ENCODE measurements at places on chromosomes 12 and 14.

- DNase-seq: no peak
These were observed 85.7 kb downstream of the PPP2R5E start for GRCh38 chr14:63457498-63457897.

- no peak for DNase-seq
These were observed 474.1 kb downstream of the ETNK1 start for GRCh38 chr12:23099104-23099503.

DNA sequence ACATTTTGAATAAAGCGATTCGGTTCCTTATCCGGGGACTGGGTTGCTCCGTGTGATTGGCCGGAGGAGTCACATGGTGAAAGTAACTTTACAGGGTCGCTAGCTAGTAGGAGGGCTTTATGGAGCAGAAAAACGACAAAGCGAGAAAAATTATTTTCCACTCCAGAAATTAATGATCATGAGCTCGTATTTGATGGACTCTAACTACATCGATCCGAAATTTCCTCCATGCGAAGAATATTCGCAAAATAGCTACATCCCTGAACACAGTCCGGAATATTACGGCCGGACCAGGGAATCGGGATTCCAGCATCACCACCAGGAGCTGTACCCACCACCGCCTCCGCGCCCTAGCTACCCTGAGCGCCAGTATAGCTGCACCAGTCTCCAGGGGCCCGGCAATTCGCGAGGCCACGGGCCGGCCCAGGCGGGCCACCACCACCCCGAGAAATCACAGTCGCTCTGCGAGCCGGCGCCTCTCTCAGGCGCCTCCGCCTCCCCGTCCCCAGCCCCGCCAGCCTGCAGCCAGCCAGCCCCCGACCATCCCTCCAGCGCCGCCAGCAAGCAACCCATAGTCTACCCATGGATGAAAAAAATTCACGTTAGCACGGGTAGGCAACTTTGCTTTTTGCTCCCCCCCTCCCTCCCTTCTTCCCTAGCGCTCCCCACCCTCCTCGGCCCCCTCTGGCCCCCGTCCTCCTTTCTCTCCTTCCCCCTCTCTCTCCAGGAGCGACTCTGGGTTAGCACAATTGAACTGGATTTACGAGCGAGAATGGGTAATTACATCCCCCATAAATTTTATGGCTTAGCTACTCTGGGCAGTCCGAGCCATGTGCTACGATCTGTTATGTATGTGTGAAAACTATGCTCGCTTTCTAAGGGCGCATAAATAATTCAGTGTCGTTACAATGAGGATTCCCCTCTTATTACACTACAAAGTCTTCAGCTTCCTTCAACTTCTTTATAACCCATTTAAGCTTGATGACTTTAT lies at the start of gene HOXC4:
Gene HOXC4, plus strand, starts transcription at position 85 of the 991 bp plus-strand sequence. Its CDS starts 88 bp downstream, at position 173.
- DNase-seq: no peak

- DNase-seq: no peak
These were observed 329.0 kb downstream of the C12orf75 start for GRCh38 chr12:105659355-105660075.

- no peak for DNase-seq
These were observed 38.7 kb downstream of the KCNH5 start for GRCh38 chr14:63006531-63006930.

- DNase-seq: no peak
These were observed 12.7 kb upstream of the GPATCH2L start for GRCh38 chr14:76138758-76139723.

- no peak for DNase-seq
These were observed 55.4 kb downstream of the OTX2 start for GRCh38 chr14:56754921-56755320.

- DNase-seq: no peak
These were observed 116.6 kb downstream of the ETV6 start for GRCh38 chr12:11765817-11766794.
